ENCODE measurements at places on chromosomes 7 and 10. TPM values are rescaled to one million over a fixed set of nuclear protein-coding genes. Genes with fewer than 3 reads are reported as not detected.

The GTF2IRD1 gene
- 1.6 TPM for total RNA-seq

The TWIST1 gene
- total RNA-seq = 0.15 TPM

The PRPS1L1 gene
- not detected for total RNA-seq

The KLLN gene
- total RNA-seq = 0.32 TPM

The CALN1 gene
- total RNA-seq = 0.30 TPM

The CTAGE4 gene
- 1.6 TPM for total RNA-seq

The LRRTM3 gene
- total RNA-seq = not detected

The DGKB gene
- total RNA-seq = not detected

The NODAL gene
- total RNA-seq = not detected

The FAM237B gene
- total RNA-seq = not detected

The WNT2 gene
- total RNA-seq = not detected

The AGR2 gene
- 0.95 TPM for total RNA-seq

The MACROH2A2 gene
- 0.91 TPM for total RNA-seq
